ENCODE measurements at places on chromosomes 4 and X.

DNA sequence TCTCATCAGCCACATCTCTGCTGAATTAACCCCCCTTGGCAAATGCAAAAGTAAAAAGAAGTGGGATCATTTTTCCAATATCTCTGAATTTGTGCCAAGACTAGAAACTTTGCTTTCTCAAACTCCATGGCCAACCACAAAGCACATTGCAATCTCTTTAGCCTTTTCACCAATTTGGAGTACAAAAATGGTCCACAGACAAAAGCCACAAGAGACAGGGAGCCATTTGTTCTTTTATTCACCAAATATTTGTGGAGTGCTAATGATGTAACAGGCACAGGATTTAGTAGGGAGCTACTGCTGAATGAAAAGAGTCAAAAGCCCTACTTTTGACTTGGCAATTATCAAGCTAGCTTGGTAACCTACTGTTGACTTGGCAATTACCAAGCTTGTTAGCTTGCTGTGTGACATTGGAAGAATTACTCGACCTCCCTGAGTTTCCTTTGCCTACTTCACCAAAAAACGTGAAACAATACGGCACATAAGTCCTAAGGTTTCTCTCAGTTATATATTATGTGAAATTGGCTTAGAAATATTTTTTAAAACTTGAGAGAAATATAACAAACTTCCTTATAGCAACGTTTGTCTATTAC is 97.1 kb upstream of the KLF3 start:
- no peak for DNase-seq

DNA sequence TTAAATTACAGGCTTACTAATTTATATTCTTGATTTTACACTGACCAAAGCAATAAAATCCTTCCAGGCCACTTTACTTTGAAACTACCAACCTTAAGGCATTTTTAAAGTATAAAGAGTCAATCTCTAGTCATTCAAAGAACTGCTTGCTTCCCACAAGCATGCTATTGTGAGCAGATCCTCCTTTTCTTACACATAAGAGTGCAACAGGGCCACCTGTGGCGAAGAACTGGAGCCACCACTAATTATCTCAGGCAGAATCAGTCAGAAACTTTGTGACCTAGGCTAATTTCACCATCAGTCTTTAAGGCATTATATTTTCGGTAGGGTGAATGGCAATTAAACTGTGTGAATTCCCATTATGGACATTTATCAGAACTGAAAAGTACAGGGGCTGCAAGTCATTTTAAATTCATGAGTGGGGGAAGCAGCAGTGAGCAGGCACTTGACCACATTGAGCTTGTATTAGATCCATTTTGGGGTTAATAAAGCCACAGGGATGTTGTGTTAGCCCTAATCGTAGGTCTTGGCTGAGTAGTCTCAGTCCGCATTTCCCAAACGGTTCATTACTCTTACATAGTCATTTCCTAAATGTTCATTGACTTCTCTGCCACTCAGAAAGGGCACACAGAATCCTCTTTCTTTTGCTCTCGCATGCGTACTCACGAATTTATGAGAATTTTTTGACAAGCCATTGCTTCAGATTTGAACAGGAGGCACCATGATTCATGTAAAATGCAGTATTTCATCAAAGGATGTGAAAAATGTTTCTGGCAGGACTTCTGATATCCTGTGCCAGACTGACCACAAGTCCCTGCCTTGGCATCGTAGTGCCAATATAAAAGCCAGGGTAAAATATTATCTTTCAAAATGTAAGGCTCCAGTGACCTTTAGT is 39.8 kb downstream of the NPY2R start:
- no peak for DNase-seq

GRCh38 chr4:88605736-88606135 is 13.5 kb downstream of the HERC3 start:
- DNase-seq = no peak

DNA sequence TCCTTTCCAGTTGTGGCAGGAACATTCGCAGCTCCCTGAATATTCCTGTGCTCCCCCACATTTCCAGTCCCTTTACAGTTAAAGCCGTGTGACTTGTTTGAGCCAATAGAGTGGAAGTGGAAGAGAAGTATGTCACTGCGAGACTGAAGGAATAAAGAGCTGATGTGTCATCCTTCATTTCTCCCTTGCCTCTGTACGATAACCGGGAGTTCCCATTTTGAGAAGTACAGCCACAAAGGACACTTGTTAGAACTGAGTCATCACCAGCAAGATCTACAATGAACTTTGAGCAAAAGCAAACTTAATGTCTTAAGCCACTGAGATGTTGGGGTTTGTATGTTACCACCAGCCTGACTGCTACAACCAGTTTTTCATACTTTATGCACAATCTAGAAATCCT is 92.3 kb downstream of the SPRY1 start:
- peak; percentile 66 for DNase-seq

GRCh38 chrX:111103246-111103645 is 7.3 kb downstream of the PAK3 start:
- DNase-seq = no peak

- DNase-seq = no peak
Measured at GRCh38 chr4:189285377-189285776, 655.3 kb upstream of the FRG1 start.

GRCh38 chrX:134982748-134983147 is 8.0 kb upstream of the SMIM10 start:
- DNase-seq = no peak

DNA sequence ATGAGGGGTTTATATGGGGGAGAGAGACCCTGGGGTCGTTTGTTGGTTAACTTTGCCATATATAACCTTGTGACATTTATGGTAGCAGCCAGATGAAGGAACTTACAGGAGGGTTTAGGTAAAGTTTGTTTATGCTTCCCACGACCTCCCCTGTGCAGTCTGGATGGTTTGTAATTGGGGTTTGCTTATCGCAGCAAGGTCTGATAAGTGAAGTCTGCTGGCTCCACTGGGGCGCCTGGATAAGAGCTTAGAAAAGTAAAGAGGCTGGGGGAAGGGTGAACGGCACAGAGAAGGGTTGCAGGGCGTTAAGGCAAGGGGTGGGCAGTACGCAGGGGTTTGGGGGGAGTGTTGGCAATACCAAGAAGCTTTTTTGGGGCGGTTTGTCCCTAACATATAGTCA is 98.7 kb downstream of the KDM6A start:
- no peak for DNase-seq

GRCh38 chrX:150607201-150607600 is 38.8 kb downstream of the MTM1 start:
- DNase-seq = no peak

GRCh38 chr4:153433754-153434105 is 32.4 kb upstream of the TMEM131L start:
- no peak for DNase-seq

DNA sequence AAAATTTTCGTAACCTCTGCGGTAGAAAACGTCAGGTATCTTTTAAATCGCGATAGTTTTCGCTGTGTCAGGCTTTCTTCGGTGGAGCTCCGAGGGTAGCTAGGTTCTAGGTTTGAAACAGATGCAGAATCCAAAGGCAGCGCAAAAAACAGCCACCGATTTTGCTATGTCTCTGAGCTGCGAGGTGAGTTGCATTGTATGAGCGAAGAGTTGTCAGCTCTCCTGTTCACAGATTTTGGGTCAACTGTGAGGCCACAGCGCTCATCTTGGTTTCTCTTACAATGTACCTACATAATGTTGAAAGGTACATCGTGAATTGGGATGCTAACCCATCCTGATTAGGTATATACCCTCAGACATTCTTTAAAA is 486 bp downstream of the CLCN3 start:
- DNase-seq = peak; percentile 56

- DNase-seq = no peak
Measured at GRCh38 chr4:23789762-23790161, 100.1 kb downstream of the PPARGC1A start.

GRCh38 chr4:154344686-154345085 is 146.9 kb downstream of the DCHS2 start:
- DNase-seq = no peak

DNA sequence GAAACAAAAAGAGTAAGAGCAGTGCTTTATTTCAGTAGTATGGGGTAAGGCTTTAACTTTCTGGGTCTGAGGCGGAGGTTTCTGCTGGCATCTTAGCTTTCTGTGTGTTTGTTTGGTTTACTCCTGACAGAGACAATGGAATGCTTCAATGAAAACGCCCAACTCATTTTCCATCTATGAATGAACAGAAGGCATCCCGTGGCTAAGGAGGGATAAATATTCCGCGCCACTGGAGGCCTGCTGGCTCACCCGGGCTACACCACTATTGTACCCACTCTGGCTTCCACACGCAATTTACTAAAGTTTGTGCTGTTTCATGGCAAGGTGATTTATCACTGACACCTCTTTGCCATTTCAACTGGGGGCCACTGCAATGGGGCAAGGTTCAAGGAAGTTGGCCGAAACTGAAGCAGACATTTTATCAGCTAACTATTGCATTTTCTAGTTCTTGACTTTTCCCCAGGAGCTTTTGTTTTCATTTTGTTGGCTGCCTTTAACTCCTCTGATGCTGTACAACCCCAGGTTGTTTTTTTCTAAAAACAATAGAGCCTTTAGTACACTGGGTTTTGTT is 32.8 kb upstream of the PPARGC1A start:
- no peak for DNase-seq

DNA sequence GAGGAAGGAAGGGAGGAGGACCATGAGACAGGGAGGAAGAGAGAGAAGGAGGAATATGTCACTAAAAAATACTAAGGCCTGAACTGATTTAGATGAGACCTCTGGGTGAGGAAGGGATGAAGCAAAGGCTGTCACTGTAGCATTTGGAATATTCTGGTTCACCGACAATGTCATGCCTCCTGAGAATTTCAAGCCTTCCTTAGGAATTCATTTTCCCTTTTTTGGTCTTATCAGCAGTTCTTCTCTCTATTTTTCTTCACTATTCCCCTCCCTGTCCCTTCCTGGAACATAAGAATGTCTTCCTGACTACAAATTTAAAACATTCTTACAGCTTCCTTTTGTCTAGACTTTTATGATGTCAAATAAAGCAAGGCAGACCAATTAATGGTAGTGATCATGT is 527.8 kb downstream of the INPP4B start:
- no peak for DNase-seq

DNA sequence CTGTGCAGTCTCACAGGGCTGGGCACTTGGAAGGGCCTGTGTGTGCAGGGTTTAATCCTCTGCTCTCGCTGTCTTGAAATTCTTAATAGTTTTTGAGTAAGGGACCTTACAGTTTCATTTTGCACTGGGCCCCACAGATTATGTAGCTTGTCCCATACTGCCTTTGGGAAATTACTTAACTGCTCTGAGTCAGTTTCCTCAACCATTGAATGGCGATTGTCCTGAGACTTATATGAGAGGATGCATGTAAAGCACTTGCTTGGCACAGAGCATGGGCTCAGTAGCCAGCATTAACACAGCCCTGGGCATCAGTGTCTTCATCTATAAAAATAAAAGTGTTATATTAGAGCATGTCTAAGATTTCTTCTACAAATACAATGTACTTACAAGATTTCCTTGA is 55.8 kb downstream of the CLCN5 start:
- DNase-seq = no peak

- no peak for DNase-seq
Measured at GRCh38 chr4:174616661-174617060, 94.4 kb upstream of the HPGD start.

- DNase-seq = no peak
Measured at GRCh38 chrX:114842181-114842580, 175.2 kb downstream of the IL13RA2 start.

- no peak for DNase-seq
Measured at GRCh38 chr4:153538487-153539357, 72.6 kb downstream of the TMEM131L start.

DNA sequence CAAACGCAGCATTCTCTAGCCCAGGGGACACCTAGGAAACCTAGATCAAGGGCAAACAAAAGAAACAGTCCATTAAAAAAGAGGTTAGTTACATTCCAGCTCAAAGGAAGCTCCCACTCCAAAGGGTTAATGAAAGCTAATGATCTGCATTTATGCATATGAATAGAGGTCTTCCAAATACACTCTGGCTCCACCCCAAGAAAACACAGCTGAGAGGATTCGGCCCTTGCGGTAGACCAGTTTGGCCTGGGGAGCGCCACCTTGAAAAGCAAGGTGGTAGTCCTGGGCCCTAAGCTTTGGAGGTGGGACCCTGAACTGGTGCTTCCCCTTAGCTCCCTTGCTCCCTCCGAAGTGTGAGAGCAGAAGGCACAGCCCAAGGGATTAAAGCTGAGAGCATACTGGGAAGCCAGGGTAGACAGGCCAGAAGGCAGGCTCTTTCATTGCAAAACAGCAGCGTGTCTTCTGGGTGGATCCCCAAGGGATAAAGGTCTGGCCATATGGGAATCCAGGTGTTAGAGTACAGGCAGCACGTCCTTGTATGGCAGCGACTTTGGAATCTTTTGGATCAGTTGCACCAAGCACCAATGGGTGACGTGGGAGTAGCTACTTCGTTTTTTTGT is 3.7 kb downstream of the GABRQ start:
- no peak for DNase-seq

GRCh38 chr4:119666653-119667091 is 38.1 kb upstream of the PDE5A start:
- DNase-seq = no peak

GRCh38 chrX:117376460-117376859 is 740.1 kb downstream of the KLHL13 start:
- peak; percentile 76 for DNase-seq

GRCh38 chrX:37745835-37746217 is 34.0 kb upstream of the CYBB start:
- DNase-seq = no peak

- no peak for DNase-seq
Measured at GRCh38 chr4:133474501-133474900, 325.4 kb downstream of the PCDH10 start.

DNA sequence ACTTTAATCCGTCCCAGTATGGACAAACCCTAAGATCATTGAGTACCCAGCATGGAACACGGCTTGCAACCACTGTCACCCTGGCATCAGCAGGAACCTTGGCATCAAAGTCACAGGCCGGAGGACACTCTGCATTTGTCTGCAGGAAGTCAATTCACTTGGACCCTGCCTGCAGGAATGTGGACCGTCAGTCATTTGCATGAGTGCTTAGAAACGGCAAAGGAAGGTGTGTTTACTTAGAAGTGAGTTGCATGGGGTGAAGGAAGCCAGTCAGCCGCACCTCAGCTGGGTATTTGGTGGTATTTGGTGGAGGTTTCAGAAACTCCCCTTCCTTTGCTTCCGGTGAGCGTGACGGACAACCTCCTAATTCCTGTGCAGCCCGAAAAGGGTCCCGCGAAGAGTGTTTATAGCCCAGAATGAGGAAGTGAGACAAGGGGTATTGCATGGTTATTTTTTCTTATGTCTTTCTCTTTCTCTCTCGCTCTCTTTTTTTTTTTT is 15.5 kb downstream of the P2RY8 start:
- no peak for DNase-seq

- DNase-seq = peak; percentile 22
Measured at GRCh38 chr4:151260526-151260925, 16.4 kb upstream of the PRSS48 start.

DNA sequence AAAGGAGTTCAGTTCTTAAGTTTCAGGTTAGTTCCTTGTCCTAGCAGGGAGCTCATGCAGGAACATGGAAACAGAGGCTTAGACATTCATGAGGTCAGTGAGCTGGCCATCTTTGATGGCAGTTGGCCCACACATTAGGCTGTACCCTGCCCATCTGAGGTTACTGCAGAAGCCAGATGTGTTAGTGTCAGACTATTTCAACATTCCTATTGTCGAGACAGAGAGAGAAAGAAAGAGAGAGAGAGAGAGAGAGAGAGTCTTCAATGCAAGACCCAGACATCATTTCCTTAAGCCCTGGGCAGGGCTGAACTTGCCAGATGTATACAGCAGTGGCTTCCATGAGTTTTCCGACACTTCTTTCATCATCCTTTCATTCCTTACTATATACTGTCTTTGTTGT is 91.3 kb downstream of the PPP1R2C start:
- DNase-seq = no peak

- DNase-seq = no peak
Measured at GRCh38 chr4:181166742-181167399, 1076.3 kb upstream of the TENM3 start.
